MCF 10A (cell line): ENCODE measurements at places on chromosomes 4 and X. TPM values are rescaled to one million over a fixed set of nuclear protein-coding genes. Genes with fewer than 3 reads are reported as not detected.

ZCCHC18 gene
- not detected in 2 replicates for total RNA-seq

CT45A6 gene
- total RNA-seq: not detected in 2 replicates

HPGDS gene
- total RNA-seq: not detected in 2 replicates

FGB gene
- not detected in 2 replicates for total RNA-seq

SSX4B gene
- not detected in 2 replicates for total RNA-seq

TGIF2LX gene
- not detected in 2 replicates for total RNA-seq
